ENCODE measurements at places on chromosomes 1 and 21. TPM values are rescaled to one million over a fixed set of nuclear protein-coding genes. Genes with fewer than 3 reads are reported as not detected.

GALE gene
- total RNA-seq = 61.5 TPM

GRCh38 chr1:46401964-46402626 is 8.0 kb downstream of the FAAH start:
- DNase-seq = peak; percentile 92

UMODL1 gene
- total RNA-seq = 0.07 TPM

TRIM17 gene
- 21.0 TPM for total RNA-seq

SIM2 gene
- 0.89 TPM for total RNA-seq

DNA sequence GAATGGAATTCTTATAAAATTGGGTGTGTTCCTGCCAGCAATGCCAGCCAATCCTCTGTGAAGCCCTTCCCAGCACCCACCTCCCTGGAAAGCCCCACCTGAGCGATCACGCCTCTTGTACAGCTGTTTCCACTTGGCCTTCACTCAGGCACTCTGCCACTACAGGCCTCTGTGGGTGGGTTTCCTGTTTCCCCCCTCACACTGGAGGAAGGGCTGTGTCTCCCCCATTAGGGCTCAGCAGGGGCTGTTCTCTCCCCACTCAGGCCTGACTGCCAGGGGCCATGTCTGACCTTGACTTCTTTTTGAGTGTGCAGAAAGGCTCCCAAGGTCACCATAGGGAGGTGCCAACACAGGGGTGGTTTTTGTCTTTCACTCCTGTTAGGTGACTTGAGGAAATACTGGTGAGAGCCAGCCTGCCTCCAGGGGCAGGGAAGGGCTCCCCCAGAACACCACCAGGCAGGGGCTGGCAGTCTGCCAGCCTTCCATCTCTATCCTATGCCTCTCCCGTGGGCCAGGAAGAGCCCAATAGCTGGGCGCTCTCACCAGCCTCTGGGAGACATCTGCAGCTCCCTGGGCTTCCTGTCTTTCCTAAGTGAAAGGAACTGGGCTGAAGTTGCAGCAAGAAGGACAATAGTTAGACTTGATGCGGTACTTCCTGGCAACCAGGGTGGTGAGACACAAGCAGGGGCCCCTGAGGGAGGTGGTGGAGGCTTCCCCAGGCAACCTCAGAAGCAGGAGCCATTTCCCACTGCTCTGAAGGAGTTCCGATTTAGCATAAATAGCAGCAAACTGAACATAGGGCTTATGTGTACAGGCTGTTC is 49.1 kb downstream of the ELK4 start:
- peak; percentile 39 for DNase-seq

GRCh38 chr1:84861516-84861915 is 31.5 kb downstream of the LPAR3 start:
- DNase-seq = no peak

TLR5 gene
- 22.1 TPM for total RNA-seq

CELSR2 gene
- total RNA-seq = 5.9 TPM

GRCh38 chr21:33712022-33712803 is 69.9 kb downstream of the ITSN1 start:
- DNase-seq = no peak

DNA sequence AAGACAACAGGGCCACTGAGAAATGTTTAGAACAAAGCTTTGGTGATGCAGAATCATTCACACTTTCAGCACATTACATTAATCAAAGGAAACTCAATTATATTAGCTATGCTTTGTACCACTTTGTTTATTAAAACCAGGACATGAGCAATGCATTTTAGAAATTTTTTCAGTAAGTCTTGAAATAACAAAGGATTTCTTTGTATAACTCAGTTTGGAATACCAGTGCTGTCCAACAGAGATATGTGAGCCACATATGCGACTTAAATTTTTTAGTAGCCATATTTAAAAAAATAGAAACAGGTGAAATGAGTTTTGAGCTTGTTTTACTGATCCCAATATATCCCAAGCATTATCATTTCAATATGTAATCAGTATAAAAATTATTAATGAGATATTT is 18.8 kb upstream of the F3 start:
- DNase-seq = no peak
